ENCODE measurements at places on chromosomes 2 and 18.

DNA sequence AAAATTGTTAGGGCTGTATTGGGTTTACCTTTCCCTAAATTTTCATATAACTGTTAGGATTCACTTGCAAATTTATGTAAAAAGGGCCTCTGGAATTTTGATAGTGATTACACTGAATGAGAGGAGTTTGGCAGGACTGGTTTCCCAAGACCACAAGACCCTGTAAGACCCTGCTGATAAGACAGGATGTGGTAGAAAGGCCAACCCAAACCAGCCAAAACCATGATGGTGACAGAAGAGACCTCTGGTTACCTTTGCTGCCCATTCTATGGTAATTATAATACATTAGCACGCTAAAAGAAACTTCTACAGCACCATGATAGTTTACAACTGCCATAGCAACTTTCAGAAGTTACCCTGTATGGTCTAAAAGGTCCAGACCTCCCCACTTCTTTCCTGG is 8.3 kb upstream of the CASP10 start:
- DNase-seq: no peak

DNA sequence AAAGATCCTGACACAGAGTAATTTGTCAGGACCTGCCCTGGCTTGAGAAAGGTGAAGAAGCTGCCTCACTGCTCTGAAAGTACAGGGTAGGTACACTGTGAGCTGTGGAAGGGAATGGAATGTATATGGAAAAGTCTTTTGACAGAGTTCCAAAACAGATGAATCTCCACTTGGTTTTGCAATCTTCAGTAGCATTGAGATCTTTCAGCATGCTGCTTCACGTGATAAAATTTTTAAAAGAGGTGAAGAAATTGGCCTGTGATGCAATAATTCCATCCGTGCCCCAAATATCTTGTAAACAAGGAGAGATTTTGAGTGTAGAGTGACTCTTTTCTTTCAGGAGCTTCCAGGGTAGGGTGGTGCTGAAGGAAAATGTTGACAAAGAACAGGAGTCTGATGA is 123.1 kb downstream of the OSR1 start:
- DNase-seq: no peak

GRCh38 chr2:109079590-109079989 is 49.4 kb upstream of the SH3RF3 start:
- DNase-seq: no peak

DNA sequence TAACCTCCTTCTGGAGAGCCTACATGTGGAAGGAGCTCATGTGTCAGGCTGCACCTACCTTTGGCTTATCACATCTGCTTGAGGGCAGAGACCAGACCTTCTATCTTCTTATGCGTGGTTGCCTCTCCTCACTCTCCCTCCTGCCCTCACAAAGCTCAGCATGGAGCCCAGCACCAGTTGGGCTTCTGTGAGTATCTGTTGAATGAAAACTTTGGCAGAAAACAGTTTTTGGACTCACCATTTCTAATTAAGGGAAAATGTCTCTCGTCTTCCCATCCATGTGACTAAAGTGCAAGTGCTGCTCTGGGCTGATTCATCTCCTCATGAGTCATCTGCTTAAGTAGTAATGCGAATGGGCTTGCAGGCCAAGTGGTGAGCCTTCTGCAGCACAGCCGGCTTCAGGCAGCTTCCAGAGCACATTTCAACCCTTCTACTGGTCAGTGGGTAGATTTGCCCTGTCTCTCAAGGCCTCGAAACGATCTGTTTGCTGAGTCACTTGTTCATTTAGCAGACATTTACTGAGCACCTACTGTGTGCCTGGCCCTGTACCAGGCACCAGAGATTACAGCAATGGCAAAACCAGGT is 102.6 kb downstream of the VSNL1 start:
- DNase-seq: no peak

DNA sequence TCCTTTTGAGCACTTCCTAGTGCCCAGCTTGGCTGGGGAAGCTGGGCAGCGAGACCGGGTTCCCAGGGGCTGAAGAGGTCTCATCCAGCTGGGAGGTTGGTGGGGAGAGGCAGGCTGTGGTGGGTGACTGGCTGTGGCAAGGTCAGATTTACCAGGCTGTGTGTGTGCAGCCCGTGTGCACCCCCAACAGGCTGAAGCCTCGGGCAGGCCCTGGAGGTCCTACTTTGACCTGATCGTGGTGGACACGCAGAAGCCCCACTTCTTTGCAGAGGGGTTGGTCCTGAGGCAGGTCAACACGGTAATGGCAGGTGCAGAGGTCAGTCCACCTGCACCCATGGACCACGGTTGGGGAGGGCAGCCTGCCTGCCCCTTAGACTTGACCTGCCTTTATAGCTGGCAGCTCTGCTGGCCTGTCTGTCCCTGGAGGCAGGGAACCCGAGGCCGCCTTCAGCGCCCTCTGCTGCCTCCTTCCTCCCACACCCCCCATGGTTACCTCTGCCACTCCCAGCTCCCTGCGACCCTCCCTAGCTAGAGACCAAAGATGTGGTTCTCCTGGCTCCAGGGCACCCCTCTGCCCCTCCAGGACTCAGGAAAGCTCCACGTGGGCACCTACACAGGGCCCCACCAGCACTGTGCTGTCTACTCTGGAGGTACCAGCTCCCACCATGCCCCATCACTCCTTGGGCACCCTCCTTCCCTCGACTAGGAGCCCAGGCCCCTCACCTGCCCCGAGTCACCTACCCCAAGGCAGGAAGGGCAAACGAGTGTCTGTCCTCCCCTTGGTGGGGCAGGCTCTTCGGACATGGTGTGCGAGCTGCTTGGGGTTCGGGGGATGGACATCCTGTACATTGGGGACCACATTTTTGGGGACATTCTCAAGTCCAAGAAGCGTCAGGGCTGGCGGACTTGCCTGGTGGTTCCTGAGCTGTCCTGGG is 4.0 kb downstream of the NT5DC4 start:
- no peak for DNase-seq

GRCh38 chr18:8229787-8230186 is 379.4 kb upstream of the RAB12 start:
- DNase-seq: no peak

DNA sequence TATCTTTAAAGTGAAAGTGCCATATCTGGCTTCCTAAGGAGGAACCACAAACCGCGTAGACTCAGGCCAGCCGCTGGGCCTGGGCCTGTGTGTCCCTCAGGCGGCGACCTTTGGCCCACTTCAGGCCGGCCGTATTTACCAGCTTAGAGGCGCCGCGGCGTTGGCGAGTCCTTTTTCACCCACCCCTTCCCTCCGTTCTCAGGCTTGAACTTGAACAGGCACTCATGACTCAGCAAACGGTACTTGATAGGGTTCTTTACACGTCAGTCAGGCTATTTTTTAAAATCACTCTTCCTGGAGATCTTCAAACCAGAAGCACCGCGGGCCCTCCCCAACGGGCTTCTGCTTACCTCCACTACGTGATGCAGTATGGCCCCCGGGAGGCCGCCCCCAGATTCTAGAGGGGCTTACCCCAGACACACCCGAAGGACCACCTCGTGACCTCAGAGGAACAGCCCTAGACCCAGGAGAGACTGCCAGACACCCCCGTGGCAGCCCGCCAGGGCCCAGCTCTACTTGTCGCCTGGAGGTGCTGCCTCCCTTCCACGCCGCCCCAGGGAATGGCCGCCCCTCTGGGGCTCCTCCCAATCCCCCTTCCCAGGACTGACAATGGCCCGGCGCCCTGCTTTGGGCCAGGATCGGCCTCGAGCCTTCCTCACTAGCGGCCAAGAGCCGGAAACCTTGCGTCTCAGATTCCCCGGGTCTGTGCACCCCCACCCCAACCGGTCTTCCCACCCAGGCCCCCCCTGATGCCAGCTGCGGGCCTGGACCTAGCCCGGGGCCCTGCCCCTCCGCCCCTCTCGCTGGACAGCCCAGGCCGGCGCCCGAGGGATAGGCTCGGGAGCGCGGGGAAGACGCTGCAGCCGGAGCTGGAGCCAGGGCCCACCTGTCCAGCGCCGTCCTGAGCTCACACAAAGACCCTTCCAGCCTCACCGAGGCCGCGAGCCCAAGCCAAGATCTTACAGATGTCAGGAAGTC is 33.8 kb upstream of the IMPA2 start:
- DNase-seq: no peak

GRCh38 chr18:23353459-23353858 is 99.6 kb upstream of the RIOK3 start:
- DNase-seq: no peak

DNA sequence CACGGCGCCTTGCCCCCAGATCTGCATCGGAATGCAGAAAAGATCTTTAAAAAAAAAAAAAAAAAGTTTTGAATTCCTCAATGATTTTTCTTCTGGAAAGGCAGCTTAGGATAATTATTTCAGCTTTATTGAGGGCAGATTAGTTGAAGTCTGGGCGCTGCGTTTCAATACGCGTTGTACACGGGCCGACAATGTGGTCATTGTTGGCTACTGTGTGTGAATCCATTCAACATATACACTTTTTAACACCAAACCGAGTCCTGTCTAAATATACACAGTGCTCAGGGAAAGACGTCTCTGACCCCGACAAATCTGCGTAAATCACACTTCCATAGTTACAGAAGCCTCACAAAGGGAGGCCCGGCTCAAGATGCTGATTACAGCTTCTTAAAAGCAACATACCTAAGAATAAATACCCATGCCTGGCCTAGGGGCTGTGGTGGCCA is 1.4 kb upstream of the SIX3 start:
- no peak for DNase-seq

DNA sequence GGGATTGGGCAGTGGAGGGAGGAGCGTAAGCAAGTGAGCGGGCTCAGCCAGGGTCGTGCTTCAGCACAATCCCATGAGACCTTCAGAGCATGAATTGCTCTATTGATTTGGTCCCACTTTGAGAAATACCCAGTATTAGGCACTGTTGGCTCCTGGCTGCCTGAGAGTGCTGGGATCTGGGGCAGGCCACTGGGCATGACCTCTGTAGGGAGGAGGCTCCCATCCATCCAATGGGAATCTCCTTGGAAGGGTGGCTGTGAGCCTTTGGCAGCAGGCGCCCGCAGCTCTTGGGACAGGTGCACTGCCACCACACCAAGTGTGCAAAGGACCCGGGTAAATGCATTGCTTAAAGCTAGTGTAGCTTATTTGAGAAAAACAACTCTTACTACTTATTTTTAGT is 137.5 kb downstream of the LDLRAD4 start:
- no peak for DNase-seq

DNA sequence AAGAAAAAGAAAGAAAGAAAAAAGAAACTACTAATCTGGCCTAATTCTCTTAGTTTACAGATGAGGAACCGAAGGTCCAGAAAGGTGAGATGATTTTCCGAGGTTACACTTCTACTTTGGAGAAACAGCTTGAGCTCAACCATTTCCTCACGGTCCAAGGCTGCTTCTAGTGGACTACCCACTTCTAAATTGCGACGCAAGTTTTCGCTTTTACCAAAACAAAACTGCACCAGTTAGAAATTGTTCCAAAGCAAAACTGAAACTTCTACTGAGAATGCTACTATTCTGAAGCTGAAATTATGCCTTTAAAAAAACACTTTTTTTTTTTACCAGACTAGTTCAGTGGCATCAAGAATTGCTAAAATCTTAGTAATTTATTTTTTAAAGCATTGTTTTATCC is 101.6 kb downstream of the INO80D start:
- DNase-seq: no peak

- DNase-seq: no peak
These were observed 9.2 kb downstream of the PTMA start for GRCh38 chr2:231717281-231718171.

DNA sequence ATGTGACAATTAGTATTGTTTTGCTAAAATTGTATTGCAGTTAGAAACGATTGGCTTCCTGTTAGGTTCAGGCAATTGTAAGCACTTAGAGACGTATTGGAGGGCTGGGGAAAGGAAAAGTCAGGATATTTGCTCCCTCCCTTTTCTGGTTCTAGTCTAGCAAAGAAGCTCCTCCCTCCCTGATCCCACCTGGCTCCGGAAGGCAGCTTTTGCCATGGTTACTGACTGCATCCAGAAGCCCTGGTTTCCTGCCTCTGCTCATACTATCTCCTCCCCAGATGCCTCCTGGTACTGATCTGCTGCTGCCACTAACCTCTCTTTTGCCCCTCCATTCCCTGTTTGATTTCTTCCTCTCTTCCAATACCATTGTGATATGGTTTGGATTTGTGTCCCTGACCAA is 275.9 kb downstream of the MREG start:
- DNase-seq: no peak

DNA sequence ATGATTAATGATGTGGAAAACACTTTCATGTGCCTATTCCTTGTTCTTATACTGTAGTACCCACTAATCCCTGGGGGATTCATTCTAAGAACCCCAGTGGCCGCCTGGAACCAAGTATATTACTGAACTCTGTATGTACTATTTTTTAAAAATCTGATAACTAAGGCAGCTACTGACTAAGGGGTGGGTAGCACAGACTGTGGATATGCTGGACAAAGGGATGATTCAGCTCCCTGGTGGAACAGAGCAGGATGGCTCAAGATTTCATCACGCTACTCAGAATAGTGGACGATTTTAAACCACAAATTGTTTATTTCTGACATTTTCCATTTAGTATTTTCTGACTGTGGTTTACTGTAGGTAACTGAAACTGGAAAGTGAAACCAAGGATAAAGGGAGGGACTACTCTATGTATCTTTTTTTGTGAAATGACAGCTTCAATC is 41.8 kb upstream of the CDC42EP3 start:
- no peak for DNase-seq

DNA sequence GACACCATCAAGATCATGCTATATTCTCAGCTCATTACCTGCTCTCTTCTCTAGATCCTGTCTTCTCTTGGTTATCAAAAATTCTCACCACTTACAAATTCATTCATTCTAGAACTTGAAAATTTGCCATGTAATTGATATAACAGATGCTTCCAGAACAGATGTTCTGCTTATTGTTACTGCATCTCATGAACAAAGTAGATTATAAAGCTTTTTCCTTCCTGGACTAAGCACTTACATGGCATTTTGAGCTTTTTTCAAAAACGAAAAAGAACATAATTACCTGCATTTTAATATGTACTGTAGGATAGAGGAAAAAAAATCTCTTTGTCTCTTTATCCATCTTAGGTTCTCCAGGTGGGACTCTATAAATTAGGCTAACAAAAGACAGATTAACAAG is 79.6 kb upstream of the CREB1 start:
- no peak for DNase-seq

GRCh38 chr2:98571796-98572195 is 36.5 kb downstream of the COA5 start:
- no peak for DNase-seq

GRCh38 chr2:46580416-46580815 is 101.1 kb downstream of the TMEM247 start:
- DNase-seq: no peak

DNA sequence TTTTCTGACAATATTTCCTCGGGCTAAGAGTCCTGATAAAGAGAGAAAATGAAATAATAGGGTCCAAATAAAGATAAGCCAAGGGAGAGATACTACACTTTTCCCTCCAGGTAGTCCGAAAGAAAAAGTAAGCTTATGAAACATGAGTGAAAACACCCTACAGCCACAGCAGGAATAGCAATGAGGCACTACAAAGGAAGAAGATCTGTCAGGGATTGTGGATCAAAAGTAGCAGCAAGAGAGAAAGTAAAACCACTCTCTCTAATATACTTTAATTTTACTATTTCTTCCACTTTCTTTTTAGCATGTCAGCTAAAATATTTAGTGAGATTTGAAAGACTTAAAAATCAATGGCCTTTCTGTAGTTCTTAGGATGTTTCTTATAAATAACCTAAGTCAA is 1601.8 kb downstream of the LRP1B start:
- no peak for DNase-seq

- DNase-seq: no peak
These were observed 69.0 kb downstream of the AOX1 start for GRCh38 chr2:200654823-200655222.

Data from left renal cortex interstitium (tissue), 4 donors.